Glutamatergic neuron (in vitro differentiated cells): ENCODE measurements at places on chromosomes 16 and 17. TPM values are rescaled to one million over a fixed set of nuclear protein-coding genes. Genes with fewer than 3 reads are reported as not detected.

DNA sequence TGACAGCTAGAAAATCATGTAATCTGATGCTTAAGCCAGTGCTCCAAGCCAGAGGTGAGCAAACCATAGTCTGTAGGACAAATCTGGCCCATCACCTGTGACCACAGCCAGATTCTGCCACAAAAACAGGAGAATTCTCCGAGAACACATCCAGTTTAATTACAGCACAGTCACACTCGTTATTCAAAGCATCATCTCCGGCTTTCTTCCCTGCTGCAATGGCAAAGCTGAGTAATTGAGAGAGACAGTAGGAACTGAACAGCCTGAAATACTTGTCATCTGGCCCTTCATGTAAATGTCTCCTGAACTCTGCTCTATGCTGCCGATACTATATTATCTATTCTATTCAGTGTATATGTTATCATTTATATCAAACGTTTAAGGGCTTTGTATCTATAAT, 121.4 kb upstream of the FOXF1 start:
- DNase-seq = no peak
- no peaks in the 10 kb centered on the region for H3K27me3 ChIP-seq
- H3K4me1 ChIP-seq = no peaks in the 10 kb centered on the region
- H3K27ac ChIP-seq = no peak overlapping the region

- H3K27me3 ChIP-seq = no peaks in the 10 kb centered on the region
- no peaks in the 10 kb centered on the region for H3K4me1 ChIP-seq
- no peak overlapping the region for H3K27ac ChIP-seq
- peak; percentile 47 for DNase-seq
These were observed 19.6 kb upstream of the KANSL1 start for GRCh38 chr17:46212634-46213435.

DNA sequence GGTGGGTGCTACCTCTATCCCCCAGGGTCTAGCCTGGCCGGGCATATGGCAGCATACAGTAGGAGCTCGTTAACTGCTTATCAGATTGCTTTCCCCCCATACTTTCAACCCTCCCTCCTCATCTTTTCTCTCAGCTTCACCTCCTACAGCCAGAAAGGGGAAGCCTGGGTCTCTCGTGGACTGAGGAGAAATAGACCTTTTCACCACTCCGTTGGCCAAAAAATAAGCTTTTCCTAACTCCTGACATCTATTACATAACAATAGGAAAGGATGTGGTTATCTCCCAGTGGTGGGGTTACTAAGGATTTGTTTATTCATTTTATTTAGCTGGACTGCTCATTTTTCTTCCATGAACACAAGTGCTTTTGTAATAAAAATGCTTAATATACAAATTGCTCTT, 9.0 kb upstream of the CXCL16 start:
- no peaks in the 10 kb centered on the region for H3K4me1 ChIP-seq
- no peak for DNase-seq
- no peaks in the 10 kb centered on the region for H3K36me3 ChIP-seq
- H3K27ac ChIP-seq = no peak overlapping the region
- no peak overlapping the region for H3K4me3 ChIP-seq

GRCh38 chr17:30429155-30429554, 48.1 kb upstream of the GOSR1 start:
- H3K27ac ChIP-seq = no peak overlapping the region
- DNase-seq = no peak
- H3K27me3 ChIP-seq = no peaks in the 10 kb centered on the region
- peaks cover 3% of the 10 kb centered on the region for H3K4me1 ChIP-seq

- H3K36me3 ChIP-seq = peaks cover 3% of the 10 kb centered on the region
- no peak overlapping the region for H3K4me3 ChIP-seq
- H3K4me1 ChIP-seq = peaks cover 1% of the 10 kb centered on the region
- no peak for DNase-seq
- H3K27me3 ChIP-seq = no peaks in the 10 kb centered on the region
These were observed 59.8 kb downstream of the NCOR1 start for GRCh38 chr17:16155536-16155935.

- peaks cover 6% of the 10 kb centered on the region for H3K27me3 ChIP-seq
- H3K4me3 ChIP-seq = no peak overlapping the region
These were observed 15.7 kb downstream of the CAVIN1 start for GRCh38 chr17:42407289-42407836.

GRCh38 chr17:59355030-59355701, 23.7 kb downstream of the YPEL2 start:
- H3K27me3 ChIP-seq = peaks cover 2% of the 10 kb centered on the region
- peaks cover 32% of the 10 kb centered on the region for H3K4me1 ChIP-seq
- H3K27ac ChIP-seq = peak overlapping the region; percentile 46
- DNase-seq = no peak
- H3K4me3 ChIP-seq = no peak overlapping the region

DNA sequence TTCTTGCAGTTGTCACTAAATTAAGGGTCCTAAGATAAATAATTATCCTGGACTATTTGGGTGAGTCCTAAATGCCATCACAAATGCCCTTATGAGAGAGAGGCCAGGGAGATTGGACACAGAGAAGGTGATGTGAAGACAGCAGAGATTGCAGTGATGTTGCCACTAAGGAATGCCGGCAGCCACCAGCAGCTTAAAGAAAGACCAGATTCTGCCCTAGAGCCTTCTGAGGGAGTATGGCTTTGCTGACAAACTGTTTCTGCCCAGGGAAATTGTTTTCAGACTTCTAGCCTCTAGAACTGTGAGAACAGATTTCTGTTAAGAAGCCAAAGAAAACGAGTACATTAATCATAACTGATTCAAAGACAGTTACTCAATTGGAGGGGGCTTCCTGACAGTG, 10.0 kb upstream of the ZNF23 start:
- H3K4me3 ChIP-seq = no peak overlapping the region
- H3K27me3 ChIP-seq = peaks cover 2% of the 10 kb centered on the region
- DNase-seq = no peak
- H3K4me1 ChIP-seq = no peaks in the 10 kb centered on the region
- peaks cover 7% of the 10 kb centered on the region for H3K36me3 ChIP-seq
- H3K27ac ChIP-seq = no peak overlapping the region

- peaks cover 11% of the 10 kb centered on the region for H3K4me1 ChIP-seq
- peak overlapping the region; percentile 83 for H3K4me3 ChIP-seq
- peaks cover 8% of the 10 kb centered on the region for H3K27me3 ChIP-seq
- no peaks in the 10 kb centered on the region for H3K36me3 ChIP-seq
These were observed 2.2 kb downstream of the BCKDK start for GRCh38 chr16:31110106-31111034.

GRCh38 chr17:45341533-45342158, 24.8 kb upstream of the MAP3K14 start:
- no peaks in the 10 kb centered on the region for H3K4me1 ChIP-seq
- H3K27me3 ChIP-seq = peaks cover 2% of the 10 kb centered on the region
- no peaks in the 10 kb centered on the region for H3K36me3 ChIP-seq

DNA sequence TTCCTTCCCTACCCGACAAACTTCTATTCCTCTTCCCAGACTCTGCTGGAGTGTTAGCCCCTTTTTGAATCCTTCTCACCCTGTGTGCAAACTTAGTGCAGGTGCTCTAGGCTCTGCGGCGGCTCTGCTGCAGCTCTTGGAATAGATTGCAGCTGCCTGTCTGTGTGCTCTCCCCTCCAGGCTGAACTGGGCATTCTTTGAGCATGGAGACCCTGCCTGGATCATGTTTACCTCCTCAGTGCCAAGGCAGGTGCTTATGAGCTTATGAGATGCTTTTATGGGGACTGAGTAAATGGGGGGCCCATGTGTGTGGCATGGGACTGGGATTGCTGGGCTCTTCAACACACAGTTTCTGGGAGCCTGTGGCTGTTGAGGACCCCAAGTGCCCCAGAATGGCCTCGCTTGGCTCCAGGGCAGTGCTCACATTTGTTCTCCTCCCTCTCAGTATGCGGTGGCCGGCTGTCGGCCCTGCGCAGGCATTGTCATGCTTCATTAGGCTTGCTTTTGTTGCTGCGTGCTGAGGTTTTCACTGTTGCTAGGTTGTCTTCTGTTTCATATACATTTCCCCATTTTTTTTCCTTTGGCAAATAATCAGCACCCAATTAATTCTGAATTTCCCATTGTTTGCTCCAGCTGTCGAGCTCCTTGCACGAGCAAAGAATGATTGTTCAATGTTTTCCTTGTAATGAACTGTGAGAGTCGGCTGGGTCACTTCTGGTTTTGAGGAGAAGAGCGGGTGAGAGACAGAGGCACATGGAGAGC, 185.5 kb upstream of the NLRP1 start:
- H3K4me1 ChIP-seq = peaks cover 6% of the 10 kb centered on the region
- no peaks in the 10 kb centered on the region for H3K36me3 ChIP-seq
- DNase-seq = peak; percentile 53
- peaks cover 5% of the 10 kb centered on the region for H3K27me3 ChIP-seq

DNA sequence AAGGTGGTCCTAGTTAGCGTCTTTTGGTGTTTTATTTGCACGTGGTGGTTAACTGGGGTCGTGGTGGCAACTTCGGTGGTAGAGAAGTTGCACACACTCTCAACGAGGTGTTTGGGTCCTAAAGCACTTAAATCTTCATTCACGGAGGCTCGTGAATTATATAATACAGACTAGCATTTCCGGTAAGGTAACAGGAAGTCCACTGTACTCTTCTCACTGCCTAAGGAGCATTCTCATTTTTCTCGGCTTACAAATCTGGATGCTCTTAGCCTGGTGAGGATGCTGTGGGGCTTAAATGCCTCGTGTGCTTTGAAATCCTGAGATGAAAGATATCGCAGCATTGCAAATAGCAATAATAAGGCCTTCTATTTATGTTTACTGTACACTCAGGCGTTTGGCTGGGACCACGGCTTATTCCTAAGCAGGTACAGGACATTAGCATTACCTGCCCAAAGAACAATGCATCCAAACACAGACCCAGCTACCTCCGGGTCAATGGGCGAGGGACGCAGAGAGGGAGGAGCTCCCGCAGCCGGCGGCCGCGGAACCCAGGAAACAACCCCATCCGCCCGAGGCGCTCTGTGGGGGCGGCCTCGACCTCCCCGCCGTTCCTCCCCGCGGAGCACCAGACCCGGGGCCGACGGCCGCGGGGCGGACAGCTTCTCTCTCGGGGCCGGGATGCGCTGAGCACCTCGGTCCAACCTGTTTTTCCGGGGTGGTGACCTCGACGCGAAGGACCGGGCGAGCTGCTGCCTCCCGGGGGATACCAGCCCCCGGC, 856 bp downstream of the DNAJA2 start:
- peaks cover 3% of the 10 kb centered on the region for H3K27me3 ChIP-seq
- H3K27ac ChIP-seq = peak overlapping the region; percentile 93
- no peaks in the 10 kb centered on the region for H3K36me3 ChIP-seq

DNA sequence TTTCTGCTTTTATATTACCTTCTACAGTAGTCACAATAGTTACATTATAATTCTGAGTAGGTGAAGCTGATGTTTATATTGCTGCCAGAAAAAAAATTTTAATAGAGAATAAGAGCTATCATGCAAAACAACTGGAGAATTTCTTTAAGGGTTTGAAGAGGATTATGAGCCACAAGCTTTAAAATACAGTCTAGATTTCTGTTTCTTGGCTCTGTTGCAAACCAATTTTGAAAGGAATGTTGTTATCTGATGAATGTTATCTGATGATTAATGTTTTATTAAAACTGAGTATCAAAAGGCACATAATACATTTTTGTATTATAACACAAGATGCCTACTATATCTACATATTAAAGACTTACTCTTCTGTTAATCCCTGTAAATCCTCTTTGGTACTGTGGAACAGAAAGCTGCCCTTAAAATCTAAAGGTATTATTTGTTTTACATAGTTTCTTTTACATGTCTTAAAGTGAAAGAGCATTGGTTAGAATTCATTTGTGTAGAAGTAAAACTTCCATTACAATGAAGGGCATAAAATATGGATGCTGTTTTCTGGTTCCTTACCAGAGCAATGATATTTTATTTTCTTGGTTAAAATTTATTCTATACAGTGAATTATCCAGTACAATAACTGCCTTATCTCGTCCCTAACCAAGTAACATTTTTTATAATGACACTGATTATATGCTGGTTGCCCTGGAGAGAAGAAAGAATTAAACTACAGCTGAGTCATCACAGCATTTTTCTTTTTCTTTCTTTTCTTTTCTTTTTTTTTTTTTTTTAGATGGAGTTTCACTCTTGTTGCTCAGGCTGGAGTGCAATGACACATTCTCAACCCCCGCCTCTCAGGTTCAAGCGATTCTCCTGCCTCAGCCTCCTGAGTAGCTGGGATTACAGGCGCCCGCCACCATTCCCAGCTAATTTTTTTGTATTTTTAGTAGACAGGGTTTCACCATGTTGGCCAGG, 205.7 kb downstream of the TANC2 start:
- no peaks in the 10 kb centered on the region for H3K4me1 ChIP-seq
- no peak for DNase-seq
- H3K36me3 ChIP-seq = no peaks in the 10 kb centered on the region
- no peaks in the 10 kb centered on the region for H3K27me3 ChIP-seq
- no peak overlapping the region for H3K27ac ChIP-seq

The FOXL1 gene
- total RNA-seq = not detected

The HAP1 gene
- total RNA-seq = 0.76 TPM

The PSME3 gene
- 127 TPM for total RNA-seq
